ENCODE measurements at places on chromosomes 4 and X.

DNA sequence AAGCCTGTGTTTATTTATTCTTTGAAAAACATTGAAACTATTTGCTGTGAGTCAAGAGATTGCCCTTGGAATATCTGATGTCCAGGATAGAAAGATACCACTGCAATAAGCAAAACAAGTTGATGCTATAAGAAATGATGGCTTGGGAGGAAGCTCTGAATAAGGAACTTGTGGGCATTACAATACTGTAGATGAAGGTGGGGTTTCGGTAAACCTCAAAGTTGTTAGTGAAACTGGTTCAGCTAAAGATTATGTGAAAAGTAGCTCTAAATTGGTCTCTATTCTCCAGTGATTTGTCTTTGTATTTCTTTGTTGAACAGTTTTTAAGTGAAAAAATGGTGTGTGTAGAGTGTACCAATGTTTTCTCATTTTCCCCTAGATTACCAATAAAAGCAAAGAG lies 128.7 kb downstream of the AKAP4 start:
- DNase-seq, result no peak

- DNase-seq, result no peak
Measured at GRCh38 chr4:44162538-44163270, 285.9 kb downstream of the KCTD8 start.

- no peak for DNase-seq
Measured at GRCh38 chr4:7128644-7129043, 60.8 kb upstream of the GRPEL1 start.

DNA sequence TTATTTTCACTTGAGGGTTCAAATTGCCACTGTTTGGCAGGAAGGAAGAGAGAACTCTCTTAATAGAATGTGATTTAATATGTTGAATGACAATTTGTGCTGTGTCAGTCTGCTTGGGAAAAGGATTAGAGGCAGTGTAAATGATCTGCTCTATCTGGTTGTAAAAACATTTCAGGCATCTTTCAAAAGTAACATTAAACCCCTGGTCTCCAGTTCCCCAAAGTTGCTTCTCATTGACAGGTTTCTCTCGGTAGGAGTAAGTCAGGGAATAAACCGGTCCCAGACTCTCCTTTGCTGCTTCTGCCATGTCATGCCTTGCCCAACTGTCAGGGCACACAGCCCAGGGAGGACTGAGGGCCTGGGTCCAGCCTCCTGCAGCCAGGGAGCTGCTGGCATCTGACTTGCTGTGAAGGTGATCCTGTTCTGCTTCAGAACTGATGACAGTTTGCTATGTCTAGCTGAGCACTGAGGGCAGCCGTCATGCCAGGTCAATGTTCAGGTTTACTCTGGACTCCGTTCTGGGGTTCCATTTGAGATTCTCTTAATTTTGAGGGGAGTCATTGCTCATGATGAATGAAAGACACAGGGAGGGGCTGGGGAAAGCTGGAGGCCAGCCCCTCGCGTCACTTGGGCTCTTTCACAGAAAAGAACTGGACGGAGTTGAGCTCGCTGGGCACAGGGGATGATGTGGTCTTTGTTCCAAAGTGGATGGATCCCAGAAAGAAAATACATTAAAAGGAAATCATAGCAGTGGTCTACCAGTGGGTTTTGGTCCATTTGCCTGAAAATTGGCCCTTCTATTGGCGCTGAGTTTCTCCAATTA lies 312.4 kb downstream of the ARHGAP10 start:
- no peak for DNase-seq

- no peak for DNase-seq
Measured at GRCh38 chr4:169103966-169104412, 93.9 kb upstream of the CBR4 start.

Data from GM13976 (cell line).